ENCODE measurements at places on chromosomes 7 and 10. TPM values are rescaled to one million over a fixed set of nuclear protein-coding genes. Genes with fewer than 3 reads are reported as not detected.

- peak overlapping the region; percentile 98 for H3K27ac ChIP-seq
- no peak for DNase-seq
- H3K4me3 ChIP-seq: peak overlapping the region; percentile 99
- H3K36me3 ChIP-seq: peaks cover 23% of the 10 kb centered on the region
- H3K4me1 ChIP-seq: peaks cover 77% of the 10 kb centered on the region
Measured at GRCh38 chr10:80458638-80459037, 4.5 kb downstream of the TSPAN14 start.

- H3K27ac ChIP-seq: no peak overlapping the region
- DNase-seq: no peak
- no peaks in the 10 kb centered on the region for H3K36me3 ChIP-seq
- no peaks in the 10 kb centered on the region for H3K4me1 ChIP-seq
Measured at GRCh38 chr10:113631684-113632367, 32.0 kb downstream of the NRAP start.

- H3K27me3 ChIP-seq: peaks cover 2% of the 10 kb centered on the region
- H3K4me3 ChIP-seq: no peak overlapping the region
- H3K4me1 ChIP-seq: no peaks in the 10 kb centered on the region
Measured at GRCh38 chr7:20444030-20444800, 113.5 kb downstream of the ITGB8 start.

GRCh38 chr7:111802194-111802772 is 240.0 kb upstream of the IMMP2L start:
- H3K27ac ChIP-seq: no peak overlapping the region

GRCh38 chr10:71381611-71382010 is 15.1 kb upstream of the CDH23 start:
- peaks cover 4% of the 10 kb centered on the region for H3K4me1 ChIP-seq
- no peak overlapping the region for H3K4me3 ChIP-seq
- no peak for DNase-seq
- no peaks in the 10 kb centered on the region for H3K27me3 ChIP-seq

GRCh38 chr10:129670124-129670523 is 203.1 kb downstream of the MGMT start:
- DNase-seq: no peak
- H3K4me3 ChIP-seq: no peak overlapping the region
- H3K27ac ChIP-seq: no peak overlapping the region
- no peaks in the 10 kb centered on the region for H3K27me3 ChIP-seq

GRCh38 chr10:84243759-84244158 is 1.1 kb upstream of the RGR start:
- H3K36me3 ChIP-seq: no peaks in the 10 kb centered on the region
- H3K4me3 ChIP-seq: no peak overlapping the region
- no peaks in the 10 kb centered on the region for H3K27me3 ChIP-seq
- H3K4me1 ChIP-seq: no peaks in the 10 kb centered on the region
- no peak overlapping the region for H3K27ac ChIP-seq

DNA sequence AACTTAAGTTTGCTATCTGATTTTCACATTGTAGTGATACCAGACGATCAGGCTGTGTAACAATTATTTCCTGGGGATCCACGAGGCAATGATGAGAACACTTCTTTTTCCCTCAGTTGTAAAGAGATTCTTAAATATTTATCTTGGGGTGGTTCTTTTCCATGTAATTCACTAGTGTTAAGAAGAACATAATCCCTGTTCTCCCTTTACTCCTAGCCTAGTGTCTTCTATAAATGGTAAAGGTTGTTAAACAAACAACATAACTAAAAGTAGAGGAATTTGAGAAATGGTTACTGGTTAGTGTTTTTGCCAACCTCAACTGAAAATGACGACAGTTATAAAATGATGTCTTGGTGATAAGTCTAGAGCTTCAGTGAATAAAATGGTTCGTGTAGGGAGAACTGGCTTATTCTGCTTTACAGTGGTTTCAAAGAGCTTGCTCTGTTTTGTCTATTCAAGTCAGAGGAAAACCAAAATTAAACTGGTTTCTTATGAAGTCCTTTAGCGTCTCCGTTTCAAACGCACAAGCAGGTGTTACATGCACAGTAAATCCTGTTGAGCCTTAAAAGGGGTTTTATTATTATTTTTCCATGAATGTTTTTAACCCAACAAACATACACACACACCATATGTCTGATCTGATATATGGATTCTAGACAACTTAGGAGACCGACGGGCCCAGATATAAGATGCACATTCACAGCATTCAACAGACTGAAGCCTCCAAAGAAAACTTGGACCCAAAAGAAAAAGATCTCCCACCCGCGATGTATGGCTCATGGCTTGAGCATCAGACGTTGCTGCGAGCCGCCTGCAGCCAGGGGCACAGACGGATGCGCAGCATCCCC is 1.1 kb downstream of the TBX20 start:
- peak overlapping the region; percentile 51 for H3K4me3 ChIP-seq
- peaks cover 84% of the 10 kb centered on the region for H3K27me3 ChIP-seq
- no peak for DNase-seq
- no peak overlapping the region for H3K27ac ChIP-seq
- peaks cover 11% of the 10 kb centered on the region for H3K4me1 ChIP-seq

- H3K4me1 ChIP-seq: no peaks in the 10 kb centered on the region
- no peaks in the 10 kb centered on the region for H3K36me3 ChIP-seq
- no peak overlapping the region for H3K27ac ChIP-seq
- no peak for DNase-seq
Measured at GRCh38 chr7:43533801-43534479, 49.0 kb upstream of the STK17A start.

GRCh38 chr10:132185601-132186487 is 904 bp upstream of the DPYSL4 start:
- H3K27me3 ChIP-seq: peaks cover 37% of the 10 kb centered on the region
- no peaks in the 10 kb centered on the region for H3K36me3 ChIP-seq
- DNase-seq: peak; percentile 76

GRCh38 chr7:152145853-152146466 is 120.5 kb downstream of the GALNT11 start:
- peaks cover 48% of the 10 kb centered on the region for H3K4me1 ChIP-seq
- H3K27me3 ChIP-seq: no peaks in the 10 kb centered on the region
- H3K4me3 ChIP-seq: no peak overlapping the region
- peaks cover 54% of the 10 kb centered on the region for H3K36me3 ChIP-seq
- peak overlapping the region; percentile 93 for H3K27ac ChIP-seq
- DNase-seq: peak; percentile 52

DNA sequence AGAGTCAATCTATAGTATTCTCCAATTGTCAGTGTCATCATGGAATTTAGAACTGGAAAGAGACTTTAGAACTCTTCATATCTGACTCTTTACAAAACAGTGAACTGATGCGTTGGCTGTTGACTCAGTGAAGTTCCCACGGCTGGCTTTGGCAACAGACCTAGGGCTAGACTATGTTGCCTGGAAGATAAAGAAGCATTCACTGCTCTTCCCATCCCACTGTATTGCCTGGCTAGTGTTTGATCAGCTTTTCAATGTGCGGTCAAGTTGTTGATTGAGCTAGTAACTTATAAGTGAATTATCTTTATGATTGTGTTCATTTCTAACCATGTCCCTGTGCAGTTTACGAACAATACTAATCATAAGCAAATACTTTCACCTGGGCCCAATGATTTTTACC is 365.7 kb upstream of the LRGUK start:
- no peak overlapping the region for H3K4me3 ChIP-seq
- H3K27me3 ChIP-seq: no peaks in the 10 kb centered on the region
- no peak overlapping the region for H3K27ac ChIP-seq
- H3K36me3 ChIP-seq: peaks cover 5% of the 10 kb centered on the region
- DNase-seq: no peak

DNA sequence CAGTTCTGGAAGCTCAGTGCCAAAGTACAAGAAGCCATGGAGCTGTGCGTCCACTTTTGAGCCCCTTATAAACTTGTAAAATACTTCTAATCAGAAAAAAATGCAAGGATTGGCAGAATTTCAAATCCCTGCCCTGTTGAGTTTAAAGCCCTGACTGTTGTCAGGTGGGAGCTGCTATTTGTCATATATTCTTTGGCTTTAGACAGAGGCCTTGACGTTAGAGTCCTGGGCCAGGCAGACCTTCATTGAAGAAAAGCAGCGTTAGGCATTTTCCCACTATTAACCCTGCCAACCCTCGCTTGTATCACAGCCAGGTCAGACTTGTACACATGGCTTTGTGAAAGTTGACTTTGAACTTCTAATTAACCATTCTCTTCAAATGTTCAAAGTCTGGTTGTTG is 155.4 kb downstream of the TWIST1 start:
- no peak for DNase-seq
- H3K36me3 ChIP-seq: no peaks in the 10 kb centered on the region
- H3K27ac ChIP-seq: no peak overlapping the region
- H3K4me3 ChIP-seq: no peak overlapping the region
- no peaks in the 10 kb centered on the region for H3K27me3 ChIP-seq
- no peaks in the 10 kb centered on the region for H3K4me1 ChIP-seq

GRCh38 chr7:18607025-18607424 is 111.5 kb downstream of the HDAC9 start:
- no peak overlapping the region for H3K4me3 ChIP-seq
- no peaks in the 10 kb centered on the region for H3K36me3 ChIP-seq
- DNase-seq: no peak
- no peak overlapping the region for H3K27ac ChIP-seq

- no peaks in the 10 kb centered on the region for H3K36me3 ChIP-seq
- H3K27ac ChIP-seq: no peak overlapping the region
- H3K27me3 ChIP-seq: peaks cover 6% of the 10 kb centered on the region
- H3K4me1 ChIP-seq: no peaks in the 10 kb centered on the region
- no peak overlapping the region for H3K4me3 ChIP-seq
Measured at GRCh38 chr7:51230723-51231122, 85.9 kb downstream of the COBL start.

DNA sequence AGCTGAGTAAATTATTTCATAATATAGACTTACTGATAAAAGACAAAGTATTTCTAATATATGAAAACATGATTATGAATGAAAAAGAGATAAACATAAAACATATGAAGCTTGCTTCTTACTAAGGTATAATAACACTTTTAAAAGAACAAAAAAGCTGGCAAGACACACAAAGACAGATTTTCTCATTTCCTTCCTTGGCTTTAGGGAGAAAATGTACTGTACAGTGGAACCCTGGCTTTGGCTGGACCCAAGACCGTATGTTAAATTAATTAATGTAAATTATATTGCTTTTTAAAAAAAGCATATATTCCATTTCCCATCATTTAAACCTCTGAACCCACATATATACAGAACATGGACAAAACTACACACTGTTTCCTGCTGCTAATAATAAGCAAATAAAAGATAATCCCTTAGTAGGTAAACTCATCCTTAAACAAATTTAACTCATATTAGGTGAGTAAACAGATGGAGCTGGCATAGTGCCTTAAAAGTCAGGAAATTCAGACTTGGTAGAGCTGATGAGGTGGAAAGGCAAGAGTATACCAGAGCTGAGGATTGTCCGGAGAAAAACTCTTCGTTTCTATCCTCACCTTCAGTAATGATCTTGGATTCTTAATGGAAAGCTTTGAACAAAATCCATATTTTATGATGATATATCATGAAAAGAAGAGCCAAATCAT is 1016.4 kb upstream of the KCND2 start:
- H3K4me3 ChIP-seq: no peak overlapping the region
- no peaks in the 10 kb centered on the region for H3K27me3 ChIP-seq
- no peak overlapping the region for H3K27ac ChIP-seq
- no peak for DNase-seq
- H3K4me1 ChIP-seq: no peaks in the 10 kb centered on the region
- H3K36me3 ChIP-seq: no peaks in the 10 kb centered on the region

DNA sequence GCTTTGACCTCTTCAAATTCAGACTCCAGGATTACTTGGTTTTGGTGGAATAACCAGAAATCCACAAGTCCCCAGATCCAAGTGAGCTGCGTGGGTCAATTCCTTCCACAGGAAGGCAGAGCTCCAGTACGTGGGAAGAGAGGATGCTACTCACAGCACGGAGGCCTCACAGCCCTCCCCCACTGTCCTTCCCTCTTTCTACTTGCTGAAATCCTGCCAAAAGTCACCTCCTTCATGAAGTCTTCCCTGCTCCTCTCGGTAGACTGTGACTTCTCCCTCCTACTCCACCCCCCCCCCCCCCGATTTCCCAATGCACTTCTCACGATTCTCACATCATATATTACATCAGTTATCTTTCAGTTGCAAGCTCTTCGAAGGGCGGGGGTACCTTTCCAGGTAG is 12.3 kb downstream of the CAMK2G start:
- no peak for DNase-seq
- H3K27me3 ChIP-seq: no peaks in the 10 kb centered on the region
- peak overlapping the region; percentile 49 for H3K27ac ChIP-seq
- peaks cover 90% of the 10 kb centered on the region for H3K4me1 ChIP-seq
- H3K4me3 ChIP-seq: no peak overlapping the region

GRCh38 chr7:91945476-91945875 is 4.8 kb downstream of the AKAP9 start:
- no peak for DNase-seq
- no peak overlapping the region for H3K4me3 ChIP-seq
- peaks cover 44% of the 10 kb centered on the region for H3K4me1 ChIP-seq
- no peak overlapping the region for H3K27ac ChIP-seq

- DNase-seq: no peak
- peaks cover 22% of the 10 kb centered on the region for H3K36me3 ChIP-seq
- peaks cover 10% of the 10 kb centered on the region for H3K4me1 ChIP-seq
- H3K4me3 ChIP-seq: no peak overlapping the region
- no peaks in the 10 kb centered on the region for H3K27me3 ChIP-seq
- no peak overlapping the region for H3K27ac ChIP-seq
Measured at GRCh38 chr7:24842449-24843241, 85.4 kb upstream of the GSDME start.

DNA sequence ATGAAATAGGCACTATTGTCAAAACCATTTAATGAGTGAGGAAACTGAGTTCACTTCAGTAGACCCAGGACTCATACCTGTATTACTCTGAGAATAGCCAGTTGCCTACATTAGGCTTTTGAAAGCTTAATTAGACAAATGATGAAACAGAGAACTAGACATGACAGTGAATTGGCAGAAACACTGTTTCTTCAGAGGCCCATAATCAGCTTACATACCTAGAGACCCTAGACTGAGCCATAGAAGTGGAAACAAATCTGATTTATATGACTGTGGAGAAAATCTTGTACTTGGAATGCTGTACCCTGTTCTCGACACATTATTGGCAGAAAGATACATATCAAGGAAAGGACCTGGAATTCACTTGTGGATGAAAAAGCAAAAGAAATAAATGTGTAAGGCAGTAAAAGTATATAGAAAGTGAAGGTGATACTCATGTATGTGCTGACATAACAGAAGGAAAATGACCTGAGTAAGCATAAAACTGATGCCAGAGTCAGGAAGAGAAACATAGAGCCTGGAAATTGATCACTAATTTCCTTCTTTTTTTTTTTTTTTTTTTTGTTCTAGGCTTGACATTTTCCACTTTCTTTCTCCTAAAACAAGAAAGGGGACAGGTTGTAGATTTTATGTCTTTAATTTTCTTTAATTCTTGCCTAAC is 251.5 kb downstream of the BICC1 start:
- H3K27ac ChIP-seq: no peak overlapping the region
- H3K36me3 ChIP-seq: no peaks in the 10 kb centered on the region
- no peak for DNase-seq

TM9SF3 gene
- 70.2 TPM for total RNA-seq

C7orf33 gene
- total RNA-seq: not detected

MOGAT3 gene
- not detected for total RNA-seq

AKR1C4 gene
- not detected for total RNA-seq

SIRT1 gene
- 19.6 TPM for total RNA-seq

TBL2 gene
- 30.6 TPM for total RNA-seq

RASA4B gene
- 30.1 TPM for total RNA-seq

CDC14C gene
- total RNA-seq: not detected

GPR141 gene
- not detected for total RNA-seq

RET gene
- 0.32 TPM for total RNA-seq

ZFYVE27 gene
- 22.6 TPM for total RNA-seq

DNAH11 gene
- total RNA-seq: 4.3 TPM

MALSU1 gene
- total RNA-seq: 97.7 TPM

UCN3 gene
- not detected for total RNA-seq

STEAP2 gene
- not detected for total RNA-seq

C7orf57 gene
- 0.46 TPM for total RNA-seq
